ENCODE measurements at places on chromosomes 12 and 14.

DNA sequence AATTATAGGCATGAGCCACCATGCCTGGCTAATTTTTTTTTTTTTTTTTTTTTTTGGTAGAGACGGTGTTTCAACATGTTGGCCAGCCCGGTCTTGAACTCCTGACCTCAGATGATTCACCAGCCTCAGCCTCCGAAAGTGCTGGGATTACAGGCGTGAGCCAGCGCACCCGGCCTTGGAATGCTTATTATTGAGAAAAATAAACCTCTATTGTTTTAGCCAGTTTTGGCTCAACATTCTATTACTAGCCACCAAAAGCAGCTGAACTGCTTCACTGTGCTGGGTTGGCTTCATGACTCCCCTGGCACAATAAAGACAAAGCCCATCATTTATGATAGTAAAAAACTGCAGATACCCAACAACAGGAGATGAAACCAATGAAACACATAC, 93.5 kb upstream of the CEP83 start:
- no peak for DNase-seq

GRCh38 chr12:24111086-24111485, 161.6 kb upstream of the SOX5 start:
- no peak for DNase-seq

DNA sequence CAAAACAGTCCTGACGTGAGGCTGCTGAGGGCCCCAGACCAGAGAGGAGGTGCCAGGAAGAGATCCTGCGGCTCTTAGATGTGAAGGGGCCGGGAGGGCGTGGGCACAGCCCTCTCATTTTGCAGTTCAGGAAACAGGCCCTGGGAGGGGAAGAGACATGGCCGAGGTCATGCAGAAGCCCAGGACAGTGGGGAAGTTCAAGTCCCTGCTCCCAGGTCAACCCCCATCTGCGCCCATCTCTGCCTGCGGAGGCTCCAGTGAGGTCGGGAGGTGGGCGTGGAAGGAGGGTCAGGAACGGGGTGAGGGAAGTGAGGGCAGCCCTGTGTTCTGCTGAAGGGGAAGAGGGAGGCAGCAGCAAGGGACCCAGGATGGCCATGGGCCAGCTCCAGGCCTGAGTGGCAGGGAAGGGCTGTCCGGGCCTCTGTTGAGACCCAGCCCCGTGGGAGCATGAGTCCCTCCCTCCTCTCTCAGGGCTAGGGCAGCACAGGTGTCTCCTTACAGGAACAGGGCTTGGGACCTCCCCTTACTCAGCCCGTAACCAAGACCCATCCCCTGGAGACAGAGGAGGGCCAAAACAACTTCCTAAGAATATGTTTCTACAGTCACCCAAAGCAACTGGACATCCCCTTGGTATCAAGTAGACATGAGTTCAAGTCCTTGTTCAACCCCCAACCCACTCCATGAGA, 90.8 kb downstream of the LGMN start:
- peak; percentile 55 for DNase-seq

DNA sequence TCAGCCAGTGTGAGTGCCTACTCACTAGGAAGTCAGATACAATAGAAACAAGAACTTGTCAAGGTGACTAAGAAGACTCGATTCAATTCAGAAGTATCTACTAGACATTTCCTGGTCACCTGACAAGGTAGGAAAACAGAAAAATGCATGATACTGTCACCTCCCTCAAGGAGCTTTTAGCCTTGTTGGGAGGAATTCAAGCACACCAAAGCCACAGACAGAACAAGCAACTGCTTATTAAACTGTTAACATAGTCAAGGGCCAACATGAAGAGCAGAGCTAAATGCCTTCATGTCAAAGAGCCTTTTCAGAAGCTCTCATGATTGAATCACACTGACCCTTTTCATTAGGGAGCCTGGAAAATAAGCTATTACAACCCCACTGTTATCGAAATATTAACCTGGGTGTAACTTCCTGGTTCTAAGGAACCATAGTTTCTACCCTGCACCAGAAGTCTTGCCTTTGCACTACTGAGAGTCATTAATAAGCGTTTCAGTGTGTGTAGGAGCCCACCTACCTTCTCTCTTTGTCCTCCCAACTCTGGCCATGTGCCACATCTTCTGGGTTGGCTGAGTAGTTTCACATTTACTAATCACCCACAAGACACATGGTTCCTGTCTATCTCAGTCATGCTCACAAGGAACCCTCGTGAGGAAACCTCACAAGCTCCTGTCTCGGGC, 31.0 kb upstream of the LGALS3 start:
- DNase-seq, result no peak

- DNase-seq, result no peak
Observed at GRCh38 chr12:46908236-46908935, 82.6 kb upstream of the SLC38A4 start.

- no peak for DNase-seq
Observed at GRCh38 chr14:57136669-57137328, 131.9 kb downstream of the EXOC5 start.

All from ureter (tissue), 1 donor.